ENCODE measurements at places on chromosomes 12 and 14.

DNA sequence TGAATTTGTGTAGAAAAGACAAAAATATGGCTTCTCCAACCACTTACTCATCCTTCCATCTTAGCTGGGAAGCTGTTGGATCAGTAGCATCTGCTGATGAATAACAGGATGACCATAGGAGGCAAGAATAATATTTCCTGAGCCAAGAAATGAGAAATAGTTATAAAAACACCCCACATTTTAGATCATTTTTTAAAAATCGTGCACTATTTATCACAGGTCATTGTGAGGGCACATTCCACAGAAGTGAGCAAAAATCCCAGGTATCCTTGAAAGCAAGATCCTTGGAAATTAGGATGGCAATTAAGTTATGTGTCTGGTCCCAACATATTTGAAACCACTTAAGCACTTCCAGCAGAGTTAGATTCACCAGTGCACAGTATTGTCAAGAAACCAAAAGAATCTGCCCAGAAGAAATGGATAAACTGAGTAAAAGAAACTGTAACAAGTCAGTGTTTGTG is 8.4 kb downstream of the FAR2 start:
- no peak overlapping the region for H3K27ac ChIP-seq
- H3K36me3 ChIP-seq: peaks cover 5% of the 10 kb centered on the region
- no peak overlapping the region for H3K4me3 ChIP-seq

DNA sequence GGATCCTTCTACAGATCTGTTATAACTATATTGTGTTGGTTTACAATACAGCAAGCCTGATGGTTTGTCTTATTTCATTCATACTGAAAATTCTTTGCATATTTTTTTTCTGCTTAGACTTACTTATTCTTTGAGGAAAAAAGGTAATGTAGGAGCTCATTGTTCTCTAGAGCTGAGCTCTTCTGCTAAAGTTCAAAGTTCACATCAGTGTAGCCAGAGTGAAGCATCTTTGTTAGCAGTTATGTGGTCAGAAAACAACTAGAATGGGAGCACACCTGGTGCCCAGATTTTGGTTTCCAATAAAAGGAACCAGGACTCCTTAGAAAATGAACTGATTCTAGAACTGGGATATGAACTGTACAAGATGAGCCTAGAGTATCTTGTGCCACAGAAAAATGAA is 10.3 kb downstream of the GPX2 start:
- peaks cover 58% of the 10 kb centered on the region for H3K36me3 ChIP-seq
- no peak overlapping the region for H3K4me3 ChIP-seq

DNA sequence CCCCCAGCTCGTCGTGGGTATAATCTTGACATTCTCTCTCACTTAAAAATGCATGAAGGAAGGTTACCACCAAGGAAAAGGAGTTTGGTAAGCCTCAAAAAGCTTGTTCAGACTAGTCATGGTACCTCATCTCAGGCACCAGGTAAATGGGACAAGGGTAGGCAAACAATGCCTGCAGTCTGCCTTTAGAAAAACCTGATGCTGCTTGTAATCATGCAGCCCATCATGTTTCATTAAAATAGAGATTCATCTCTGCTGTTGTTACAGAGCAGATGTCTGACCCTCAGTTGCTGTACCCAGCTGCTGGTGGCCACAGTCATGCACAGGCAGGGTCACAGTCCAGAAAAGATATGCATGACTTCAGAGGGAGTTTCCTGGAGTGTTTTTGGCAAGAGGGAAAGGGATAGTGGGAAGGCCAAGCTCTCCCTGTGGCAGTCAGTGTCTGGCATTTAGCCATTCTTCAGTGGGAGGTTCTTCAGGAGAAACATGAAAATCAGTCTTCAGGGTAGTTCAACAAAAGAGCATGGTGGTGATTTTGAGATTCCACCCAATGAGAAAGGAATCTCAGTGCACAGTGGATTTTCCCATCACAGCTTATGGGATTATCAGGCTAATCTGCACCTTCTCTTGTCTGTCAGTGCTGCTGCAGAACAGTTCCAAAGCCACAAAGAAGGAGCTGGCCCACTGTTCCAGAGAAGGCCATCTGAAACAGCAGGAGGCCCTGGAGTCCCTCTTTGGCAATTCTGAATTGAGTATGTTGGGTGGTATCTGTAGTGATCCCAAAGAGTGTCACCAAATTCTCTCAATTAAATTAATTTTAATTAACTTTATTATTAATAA is 202.7 kb upstream of the FRMD6 start:
- H3K4me1 ChIP-seq: no peaks in the 10 kb centered on the region
- no peaks in the 10 kb centered on the region for H3K36me3 ChIP-seq
- H3K27me3 ChIP-seq: peaks cover 3% of the 10 kb centered on the region
- no peak for DNase-seq

- no peak overlapping the region for H3K27ac ChIP-seq
- peaks cover 3% of the 10 kb centered on the region for H3K27me3 ChIP-seq
- H3K4me3 ChIP-seq: no peak overlapping the region
- DNase-seq: no peak
Measured at GRCh38 chr14:24411443-24412389, 12.9 kb downstream of the NYNRIN start.

DNA sequence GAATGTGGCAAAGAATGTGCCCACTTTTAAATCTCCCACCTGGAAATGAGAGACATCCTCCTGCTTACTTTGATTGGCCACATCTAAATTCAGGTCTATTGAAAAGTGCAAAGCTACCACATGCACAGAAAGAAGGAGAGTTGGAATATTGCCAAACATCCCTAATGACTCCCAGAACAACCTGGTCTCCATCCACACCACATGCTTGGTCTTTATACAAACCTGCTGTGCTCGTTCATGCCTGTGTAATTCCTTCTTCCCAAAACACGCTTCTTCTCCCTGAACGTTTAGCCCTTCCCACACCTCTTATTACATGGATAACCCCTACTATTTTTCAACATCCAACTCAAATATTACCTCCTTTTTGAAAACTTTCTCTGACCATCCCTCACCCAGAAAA is 66.2 kb upstream of the BCL2L14 start:
- H3K27me3 ChIP-seq: peaks cover 24% of the 10 kb centered on the region
- no peak for DNase-seq
- H3K36me3 ChIP-seq: peaks cover 8% of the 10 kb centered on the region
- H3K27ac ChIP-seq: no peak overlapping the region
- H3K4me3 ChIP-seq: no peak overlapping the region

DNA sequence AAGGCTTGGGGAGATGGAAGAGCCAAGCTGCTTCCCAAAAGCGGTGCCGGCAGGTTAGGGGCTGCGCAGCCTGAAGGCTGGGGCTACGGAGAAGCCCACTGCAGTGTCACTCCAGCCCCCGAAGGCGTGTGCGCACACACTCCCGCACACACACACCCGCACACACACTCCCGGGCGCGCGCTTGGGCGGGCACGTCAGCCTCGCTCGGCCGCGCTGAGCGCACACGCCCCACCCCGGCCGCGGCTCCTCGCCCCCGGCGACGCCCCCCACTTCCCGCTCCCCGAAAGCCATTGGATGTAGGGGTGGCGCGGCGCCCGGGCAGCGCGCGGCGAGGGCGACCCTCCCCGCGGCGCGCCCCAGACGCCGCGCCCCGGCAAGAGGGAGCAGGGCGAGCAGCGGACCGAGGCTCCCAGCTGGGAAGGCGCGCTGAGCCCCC is at the start of gene KCNK10:
Gene KCNK10, minus strand, starts transcription at position 184 of the 437 bp plus-strand sequence. CDS start 471 bp downstream, outside the sequence.
- no peak within 1 kb of the TSS for H3K27ac ChIP-seq
- peaks cover 47% of the 10 kb centered on the region for H3K27me3 ChIP-seq
- peak within 1 kb of the TSS; percentile 47 for H3K4me3 ChIP-seq
- H3K4me1 ChIP-seq: peaks cover 4% of the 10 kb centered on the region

DNA sequence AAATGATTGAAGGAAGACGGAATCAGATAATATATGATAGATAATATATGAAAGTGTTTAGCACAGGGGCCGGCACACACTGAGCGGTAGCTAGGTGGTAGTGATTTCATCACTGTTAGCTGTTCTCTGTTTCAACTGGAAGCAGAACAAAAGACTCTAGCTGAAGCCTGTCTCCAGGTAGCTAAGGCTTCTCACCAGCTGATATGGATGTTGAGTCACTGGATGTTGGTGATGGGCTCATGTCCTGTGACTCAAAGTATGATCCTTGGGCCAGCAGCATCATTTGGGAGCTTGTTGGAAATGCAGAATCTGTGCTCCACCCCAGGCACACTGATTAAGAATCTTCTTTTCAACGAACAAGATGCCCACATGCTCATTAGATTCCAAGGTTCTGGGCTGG is 21.7 kb upstream of the KCNA5 start:
- H3K27me3 ChIP-seq: peaks cover 6% of the 10 kb centered on the region
- no peaks in the 10 kb centered on the region for H3K36me3 ChIP-seq
- H3K27ac ChIP-seq: no peak overlapping the region
- no peaks in the 10 kb centered on the region for H3K4me1 ChIP-seq
- DNase-seq: no peak
- H3K4me3 ChIP-seq: no peak overlapping the region

GRCh38 chr12:122834921-122835749 is at the start of gene HIP1R:
HIP1R (plus strand) TSS chr12:122835457; CDS start chr12:122835551, 94 bp downstream.
- H3K4me1 ChIP-seq: peaks cover 28% of the 10 kb centered on the region
- peaks cover 19% of the 10 kb centered on the region for H3K27me3 ChIP-seq
- peak; percentile 47 for DNase-seq
- peak within 1 kb of the TSS; percentile 95 for H3K4me3 ChIP-seq

DNA sequence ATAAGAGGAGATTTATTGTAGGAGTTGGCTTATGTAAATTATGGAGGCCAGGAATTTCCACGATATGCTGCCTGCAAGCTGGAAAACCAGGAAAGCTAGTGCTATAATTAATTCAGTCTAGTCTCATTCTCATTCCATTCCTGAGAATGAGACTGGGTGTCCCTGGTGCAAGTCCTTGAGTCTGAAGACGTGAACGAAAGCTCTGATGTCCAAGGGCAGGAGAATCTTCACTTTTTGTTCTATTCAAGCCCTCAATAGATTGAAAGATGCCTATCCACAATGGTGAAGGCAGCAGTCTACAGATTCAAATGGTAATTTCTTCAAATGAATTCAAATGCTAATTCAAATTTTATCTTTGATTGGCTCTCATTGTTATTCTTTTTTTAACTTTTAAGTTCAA is 851.1 kb upstream of the MGAT4C start:
- H3K36me3 ChIP-seq: no peaks in the 10 kb centered on the region
- no peaks in the 10 kb centered on the region for H3K27me3 ChIP-seq
- no peaks in the 10 kb centered on the region for H3K4me1 ChIP-seq
- H3K27ac ChIP-seq: no peak overlapping the region
- DNase-seq: no peak

DNA sequence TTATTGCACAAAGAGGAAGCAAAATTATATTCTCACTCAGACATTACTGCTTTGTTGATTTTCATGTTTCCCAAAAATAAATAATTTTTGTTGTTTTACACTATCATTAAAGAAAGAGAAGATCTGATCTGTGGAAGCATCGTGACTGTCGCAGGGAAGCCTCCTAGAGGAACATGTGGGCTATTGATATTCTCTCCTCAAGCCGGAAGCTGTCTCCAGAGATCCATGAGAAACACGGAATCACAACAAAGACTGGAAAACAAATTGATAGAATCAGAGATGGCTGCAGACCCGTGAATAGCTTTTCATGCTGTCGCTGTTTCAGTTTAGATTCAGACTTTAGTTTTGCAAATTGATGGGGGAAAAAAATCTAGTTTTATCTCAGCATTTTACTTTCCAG is 235.2 kb upstream of the TMPO start:
- DNase-seq: no peak
- H3K4me1 ChIP-seq: no peaks in the 10 kb centered on the region
- no peak overlapping the region for H3K4me3 ChIP-seq
- H3K36me3 ChIP-seq: no peaks in the 10 kb centered on the region
- H3K27me3 ChIP-seq: no peaks in the 10 kb centered on the region
- H3K27ac ChIP-seq: no peak overlapping the region

- H3K27ac ChIP-seq: peak overlapping the region; percentile 21
- DNase-seq: no peak
- H3K4me1 ChIP-seq: peaks cover 53% of the 10 kb centered on the region
- H3K36me3 ChIP-seq: peaks cover 69% of the 10 kb centered on the region
- H3K27me3 ChIP-seq: no peaks in the 10 kb centered on the region
Measured at GRCh38 chr14:24236689-24237462, 4.1 kb downstream of the GMPR2 start.

DNA sequence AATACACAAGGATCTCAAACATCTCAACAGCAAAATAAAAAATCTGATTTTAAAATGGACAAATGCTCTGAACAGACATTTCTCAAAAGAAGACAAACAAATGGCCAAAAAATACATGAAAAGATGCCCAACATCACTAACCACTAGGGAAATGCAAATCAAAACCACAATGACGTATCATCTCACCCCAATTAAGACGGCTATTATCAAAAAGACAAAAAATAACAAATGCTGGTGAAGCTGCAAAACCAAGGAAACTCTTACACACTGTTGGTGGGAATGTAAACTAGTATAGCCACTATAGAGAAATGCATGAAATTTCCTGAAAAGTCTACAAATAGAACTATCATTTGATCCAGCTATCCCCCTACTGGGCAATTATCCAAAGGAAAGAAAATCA is 145.0 kb downstream of the BTG1 start:
- no peaks in the 10 kb centered on the region for H3K27me3 ChIP-seq
- no peak overlapping the region for H3K27ac ChIP-seq
- peaks cover 18% of the 10 kb centered on the region for H3K36me3 ChIP-seq

- no peak overlapping the region for H3K4me3 ChIP-seq
- H3K36me3 ChIP-seq: no peaks in the 10 kb centered on the region
- H3K4me1 ChIP-seq: peaks cover 2% of the 10 kb centered on the region
- no peaks in the 10 kb centered on the region for H3K27me3 ChIP-seq
Measured at GRCh38 chr14:78725086-78725485, 554.9 kb downstream of the NRXN3 start.

GRCh38 chr12:120098756-120099470 is 17.6 kb downstream of the RAB35 start:
- no peaks in the 10 kb centered on the region for H3K27me3 ChIP-seq
- no peak overlapping the region for H3K27ac ChIP-seq
- DNase-seq: no peak
- H3K4me1 ChIP-seq: peaks cover 2% of the 10 kb centered on the region
- no peak overlapping the region for H3K4me3 ChIP-seq

- no peaks in the 10 kb centered on the region for H3K36me3 ChIP-seq
- H3K4me1 ChIP-seq: no peaks in the 10 kb centered on the region
- H3K4me3 ChIP-seq: no peak overlapping the region
- no peak for DNase-seq
- no peaks in the 10 kb centered on the region for H3K27me3 ChIP-seq
Measured at GRCh38 chr14:55707365-55707804, 127.4 kb downstream of the KTN1 start.

All from T-helper 2 cell treated with Interferon-gamma antibody and Interleukin-4, amounts not matched to agents 5 μg/mL and 100 μg/mL, for 36 hours (primary cell).